ENCODE measurements at places on chromosomes 16 and 17.

- no peak for DNase-seq
Observed at GRCh38 chr17:68908045-68908444, 47.1 kb downstream of the ABCA8 start.

- DNase-seq = no peak
Observed at GRCh38 chr17:17975436-17975835, 2.8 kb downstream of the DRC3 start.

- DNase-seq = no peak
Observed at GRCh38 chr17:29076087-29076486, 33.1 kb downstream of the PIPOX start.

GRCh38 chr17:61235827-61236197, 163.8 kb upstream of the TBX2 start:
- DNase-seq = peak; percentile 35

GRCh38 chr16:75794426-75794825, 68.1 kb upstream of the CPHXL start:
- DNase-seq = no peak

- no peak for DNase-seq
Observed at GRCh38 chr17:61458421-61459141, 6.4 kb downstream of the TBX4 start.

DNA sequence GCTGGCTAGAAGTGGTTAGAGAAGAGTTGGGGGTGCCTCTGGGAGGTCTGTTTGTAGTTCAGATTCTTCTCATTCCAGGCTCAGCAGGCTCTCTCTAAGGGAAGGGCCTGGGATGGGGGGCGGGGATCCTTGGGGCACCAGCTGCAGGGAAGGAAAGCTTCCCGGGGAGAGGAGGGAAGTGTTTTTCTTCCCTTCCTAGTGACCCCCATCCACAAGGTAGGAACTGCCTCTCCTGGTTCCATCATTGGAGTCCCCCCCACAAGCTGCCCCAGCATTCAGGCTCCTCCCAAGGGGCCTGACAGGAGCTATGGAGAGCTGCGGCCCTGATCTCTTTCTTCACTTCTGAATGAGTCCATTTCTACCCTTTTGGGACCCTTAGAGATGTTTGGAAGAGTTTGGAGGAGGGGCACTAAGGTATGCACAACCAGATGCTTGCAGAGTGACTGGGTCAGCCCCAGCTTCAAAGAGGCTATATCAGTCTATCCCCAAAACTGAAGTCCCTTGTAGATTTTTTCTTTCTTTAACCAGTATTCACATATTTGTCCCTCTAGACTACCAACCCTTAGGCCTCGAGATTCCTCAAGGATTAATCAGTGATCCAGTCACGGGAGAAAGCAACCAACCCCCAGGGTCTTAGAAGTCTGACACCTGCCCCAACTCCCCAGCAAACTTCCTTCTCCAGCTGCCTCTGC, 13.9 kb upstream of the FZD2 start:
- peak; percentile 88 for DNase-seq

- DNase-seq = peak; percentile 75
Observed at GRCh38 chr17:2239882-2240430, 63.6 kb downstream of the SMG6 start.

DNA sequence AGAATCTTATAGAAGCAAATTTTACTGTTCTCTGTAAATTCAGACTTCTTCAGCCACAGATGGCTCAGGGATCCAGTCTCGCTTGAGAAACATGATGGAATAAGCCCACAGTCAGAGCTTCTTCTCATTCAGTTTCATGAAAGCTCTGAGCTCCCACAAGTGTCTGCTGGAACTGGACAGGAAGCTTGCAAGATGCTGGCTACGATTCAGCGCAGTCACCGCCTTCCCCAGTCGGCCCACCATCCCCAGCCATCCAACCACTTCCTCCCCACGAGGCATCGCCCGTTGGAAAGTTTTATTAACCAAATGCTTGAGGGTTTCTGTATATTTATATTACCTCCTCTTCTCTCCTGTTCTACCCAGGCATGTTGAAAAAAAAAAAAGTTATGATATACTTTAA, 171.7 kb downstream of the ZFHX3 start:
- DNase-seq = no peak

GRCh38 chr16:84138824-84139627, 6.0 kb downstream of the HSDL1 start:
- no peak for DNase-seq

DNA sequence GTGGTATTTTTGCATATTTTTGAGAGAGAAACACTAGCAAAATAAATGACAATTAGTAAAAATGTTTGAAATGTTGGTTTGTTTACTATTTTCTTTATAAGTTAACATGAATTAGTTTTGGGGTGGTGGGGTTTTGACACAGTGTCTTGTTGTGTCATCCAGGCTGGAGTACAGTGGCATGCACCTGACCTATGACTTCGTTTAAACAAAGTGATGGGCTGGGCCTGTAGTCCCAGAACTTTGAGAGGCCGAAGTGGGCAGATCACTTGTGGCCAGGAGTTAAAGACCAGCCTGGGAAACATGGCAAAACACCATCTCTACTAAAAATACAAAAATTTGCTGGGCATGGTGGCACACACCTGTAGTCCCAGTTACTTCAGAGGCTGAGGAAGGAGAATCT, 17.9 kb upstream of the HEATR3 start:
- no peak for DNase-seq

DNA sequence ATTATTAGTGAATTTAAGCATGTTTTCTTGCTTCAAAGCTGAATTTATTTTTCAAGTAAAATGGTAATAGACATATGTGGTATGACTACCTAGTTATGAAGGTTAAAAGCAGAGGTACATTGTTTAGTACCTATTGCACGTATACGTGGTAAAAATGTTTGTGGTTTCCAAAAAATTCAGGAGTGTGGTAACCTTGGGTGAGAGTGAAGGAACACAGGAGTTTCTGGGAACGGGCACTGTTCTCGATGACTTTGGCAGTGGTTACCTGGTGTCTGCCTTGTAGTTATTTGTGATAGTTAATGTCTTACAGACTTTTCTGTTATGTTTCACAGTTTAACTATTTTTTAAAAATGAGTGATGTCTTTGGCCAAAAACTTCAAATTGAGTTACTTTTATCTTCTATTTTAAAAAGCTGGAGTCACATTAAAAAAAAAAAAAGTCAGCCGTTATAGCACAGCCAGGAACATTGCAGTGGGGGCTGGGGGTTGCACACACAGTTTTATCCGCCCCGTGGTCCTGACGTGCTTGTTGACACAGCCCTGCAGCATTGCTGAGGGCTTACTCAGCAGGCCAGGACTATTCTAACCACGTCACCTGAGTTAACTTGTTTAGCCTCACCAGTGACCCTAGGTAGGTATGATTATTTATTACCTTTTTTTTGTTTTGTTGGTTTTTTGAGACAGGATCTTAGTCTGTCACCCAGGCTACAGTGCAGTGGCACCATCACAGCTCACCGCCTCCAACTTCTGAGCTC, 10.9 kb downstream of the JPT2 start:
- DNase-seq = no peak

DNA sequence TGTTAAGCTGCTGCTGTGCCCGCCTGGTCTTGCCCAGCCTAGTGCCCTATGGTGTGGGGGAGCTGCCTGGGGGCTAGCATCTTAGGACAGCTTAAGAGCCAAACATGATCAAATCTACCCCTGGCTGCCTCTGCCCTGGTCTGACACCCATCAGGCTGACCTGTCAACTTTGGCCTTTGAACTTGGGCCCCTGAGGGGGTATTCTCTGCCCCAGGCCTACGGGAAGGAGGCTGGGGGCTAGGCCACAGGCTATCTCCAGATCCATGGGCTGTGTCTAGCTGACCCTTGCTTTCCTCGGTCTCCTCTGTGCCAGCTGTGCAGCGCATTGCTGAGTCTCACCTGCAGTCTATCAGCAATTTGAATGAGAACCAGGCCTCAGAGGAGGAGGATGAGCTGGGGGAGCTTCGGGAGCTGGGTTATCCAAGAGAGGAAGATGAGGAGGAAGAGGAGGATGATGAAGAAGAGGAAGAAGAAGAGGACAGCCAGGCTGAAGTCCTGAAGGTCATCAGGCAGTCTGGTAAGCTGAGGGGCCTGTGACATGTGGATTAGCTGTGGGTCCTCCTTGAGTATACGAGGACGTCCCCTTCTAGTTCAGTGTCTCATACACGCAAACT, 3.3 kb upstream of the STARD3 start:
- no peak for DNase-seq

DNA sequence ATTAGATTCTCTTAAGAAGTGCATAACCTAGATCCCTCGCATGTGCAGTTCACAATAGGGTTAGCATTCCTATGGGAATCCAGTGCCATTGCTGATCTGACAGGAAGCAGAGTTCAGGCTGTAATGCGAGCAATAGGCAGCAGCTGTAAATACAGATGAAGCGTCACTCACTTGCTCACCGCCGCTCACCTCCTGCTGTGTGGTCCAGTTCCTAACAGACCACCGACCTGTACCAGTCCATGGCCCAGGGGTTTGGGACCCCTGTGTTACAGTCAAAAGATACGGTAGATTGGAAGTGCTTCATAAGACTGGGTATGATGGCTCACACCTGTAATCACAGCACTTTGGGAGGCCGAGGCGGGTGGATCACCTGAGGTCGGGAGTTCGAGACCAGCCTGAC, 2.8 kb downstream of the STAT5A start:
- DNase-seq = no peak

DNA sequence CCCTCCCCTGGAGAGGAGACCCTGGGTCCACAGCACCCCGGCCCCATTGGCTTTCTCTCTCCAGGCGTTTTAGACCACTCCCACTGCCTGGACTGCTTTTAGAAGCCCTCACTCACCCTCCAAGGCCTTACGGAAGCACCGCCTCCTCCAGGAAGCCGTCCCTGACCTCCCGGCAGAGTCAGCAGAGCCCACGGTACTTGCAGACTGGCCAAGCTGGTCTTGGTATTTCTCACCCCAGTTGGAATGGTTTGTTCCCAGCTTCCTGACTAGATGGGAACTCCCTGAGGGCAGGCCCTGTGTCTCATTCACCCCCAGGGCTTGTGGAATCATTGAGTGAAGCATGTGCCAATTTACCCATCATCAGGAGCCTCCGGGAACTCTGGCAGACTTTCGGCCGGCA, 9.2 kb downstream of the SCGB1C2 start:
- no peak for DNase-seq

DNA sequence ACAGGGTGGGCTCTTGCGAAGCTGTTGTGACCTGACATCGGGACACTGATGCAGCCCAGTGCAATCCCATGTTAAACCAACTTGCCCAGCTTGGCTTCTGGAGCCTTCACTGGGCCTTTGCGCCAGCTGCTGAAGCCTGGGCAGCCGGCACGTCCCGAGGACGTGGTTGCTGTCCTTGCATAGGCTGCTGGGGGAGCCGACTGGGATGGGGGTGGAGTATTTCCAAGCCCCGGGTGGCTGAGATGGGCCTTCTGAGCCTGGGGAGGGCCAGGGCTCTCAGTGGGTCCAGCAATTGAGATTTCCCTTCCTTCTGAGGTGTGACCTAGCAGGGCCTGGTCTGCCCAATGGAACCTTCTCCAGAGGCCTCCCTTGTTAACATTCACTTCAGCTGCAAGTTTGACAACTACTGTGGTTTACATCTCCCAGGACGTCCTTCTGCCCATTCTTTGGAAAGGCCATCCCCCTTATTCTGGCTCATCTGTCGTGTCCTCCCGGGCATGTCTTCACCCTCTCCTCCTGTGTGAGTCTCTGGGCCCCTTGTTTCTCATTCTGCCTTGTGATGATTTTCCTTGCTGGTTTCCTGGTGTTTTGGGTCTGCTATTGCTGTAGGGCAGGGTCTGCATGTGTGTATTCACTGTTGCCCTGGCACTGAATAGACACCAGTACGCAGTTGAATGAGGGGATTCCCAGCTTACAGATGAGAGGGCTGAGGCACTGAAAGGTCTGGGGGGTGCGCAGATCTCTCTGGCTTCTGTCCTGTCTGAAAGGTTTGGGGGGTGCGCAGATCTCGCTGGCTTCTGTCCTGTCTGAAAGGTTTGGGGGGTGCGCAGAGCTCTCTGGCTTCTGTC, 34.4 kb downstream of the HAPSTR1 start:
- DNase-seq = no peak

- no peak for DNase-seq
Observed at GRCh38 chr17:4900231-4901107, 1.1 kb downstream of the C17orf107 start.

DNA sequence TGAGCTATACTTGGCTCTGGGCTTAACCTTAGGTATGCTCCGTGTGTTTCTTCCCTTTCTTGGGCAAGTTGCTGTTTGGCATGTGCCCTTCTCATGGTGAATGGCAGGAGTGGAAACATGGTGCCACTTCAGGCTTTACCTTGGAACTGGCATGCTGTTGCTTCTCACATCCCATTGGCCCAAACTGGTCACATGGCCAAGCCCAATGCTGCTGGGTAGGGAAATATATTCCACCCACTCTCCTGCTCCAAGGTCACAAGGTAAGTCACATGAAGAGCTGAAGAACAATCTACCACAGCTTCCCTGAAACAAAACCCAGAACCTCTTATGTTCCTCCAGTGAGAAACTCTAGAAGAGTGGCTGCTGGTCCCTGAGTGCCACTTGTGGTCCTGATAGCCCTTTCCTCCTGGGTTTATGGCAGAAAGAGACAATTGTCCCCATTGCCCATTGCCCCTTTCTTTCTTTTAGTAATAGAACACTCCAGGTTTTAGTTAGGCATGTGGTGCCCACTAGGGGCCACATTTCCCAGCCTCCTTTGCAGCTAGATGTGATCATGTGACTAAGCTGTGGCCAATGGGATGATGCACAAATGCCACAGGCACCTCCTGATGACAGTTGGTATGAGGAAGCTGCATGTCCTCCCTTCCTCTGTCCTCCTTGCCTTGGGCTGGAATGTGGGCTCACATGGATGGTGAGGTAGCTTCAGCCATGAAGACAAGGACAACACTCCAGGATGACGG, 50.3 kb downstream of the MEOX1 start:
- no peak for DNase-seq

- DNase-seq = no peak
Observed at GRCh38 chr17:76575570-76575969, 10.1 kb downstream of the ST6GALNAC2 start.

- DNase-seq = no peak
Observed at GRCh38 chr17:77915594-77916021, 42.9 kb upstream of the TNRC6C start.

- DNase-seq = no peak
Observed at GRCh38 chr16:2826591-2827373, 3.3 kb upstream of the ZG16B start.

- DNase-seq = no peak
Observed at GRCh38 chr17:7885367-7886226, 3.0 kb upstream of the CHD3 start.

DNA sequence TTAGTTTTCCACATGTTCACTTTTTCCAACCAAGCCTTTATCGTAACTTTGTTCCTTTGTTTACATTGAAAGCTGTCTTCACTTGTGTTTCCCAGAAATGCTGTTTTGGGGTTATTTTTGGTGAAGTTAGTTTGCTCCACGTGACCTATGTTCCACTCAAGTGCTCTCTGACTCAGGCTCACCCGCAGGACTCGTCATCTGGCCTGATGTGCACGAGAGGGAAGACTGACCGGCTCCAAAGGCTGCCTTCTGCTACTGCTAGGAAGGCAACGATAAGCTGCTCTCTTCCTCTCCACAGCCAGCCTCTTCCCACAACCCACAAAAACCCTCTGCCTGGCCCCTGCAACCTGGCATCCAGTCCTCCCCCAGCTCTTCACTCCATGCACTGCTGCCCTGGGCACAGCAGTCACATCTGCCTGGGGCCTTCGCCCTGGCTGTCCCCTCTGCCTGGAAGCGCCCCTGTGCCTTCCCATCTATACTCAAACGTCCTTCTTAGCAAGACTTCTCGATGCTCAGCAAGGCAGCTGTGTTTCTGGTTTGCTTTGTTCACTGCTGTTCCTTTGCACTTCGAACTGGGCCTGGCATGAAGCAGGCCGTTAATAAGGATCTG, 28.0 kb downstream of the ZCCHC14 start:
- peak; percentile 82 for DNase-seq

- no peak for DNase-seq
Observed at GRCh38 chr16:57367116-57367752, 5.1 kb upstream of the CX3CL1 start.

- DNase-seq = no peak
Observed at GRCh38 chr17:72496461-72496860, 375.6 kb downstream of the SOX9 start.

Data from GM04503 (cell line).